ENCODE measurements at places on chromosomes 1 and 21.
A peak's percentile ranks its signal among the peaks of the same experiment; 100 is the strongest.

DNA sequence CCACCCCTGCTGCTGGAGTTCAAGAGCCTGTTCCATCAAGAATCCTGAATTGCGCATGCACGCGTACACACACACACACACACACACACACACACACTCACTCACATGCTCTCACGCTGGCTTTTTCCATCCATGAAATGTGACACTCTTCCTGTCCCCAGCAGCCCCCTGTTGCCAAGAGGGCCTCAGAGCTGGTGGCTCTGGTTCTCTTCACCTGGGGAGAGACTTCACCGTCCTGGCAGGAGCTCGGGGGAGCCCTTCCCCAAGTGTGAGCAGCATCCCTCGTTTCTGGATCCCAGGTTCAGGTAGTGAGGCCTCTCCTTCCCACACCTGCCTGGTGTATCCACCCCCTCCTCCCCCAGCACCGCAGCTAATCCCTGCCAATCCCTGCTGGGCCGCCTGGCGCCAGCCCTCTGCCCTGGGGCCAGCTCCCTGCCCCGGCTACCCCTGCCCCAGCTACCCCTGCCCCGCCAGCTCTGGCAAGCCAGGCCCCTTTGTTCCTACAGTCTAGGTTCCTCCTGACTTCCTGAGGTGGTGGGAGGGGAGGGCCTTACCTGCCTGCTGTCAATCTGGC is 9.9 kb downstream of the PLOD1 start:
- DNase-seq: no peak

DNA sequence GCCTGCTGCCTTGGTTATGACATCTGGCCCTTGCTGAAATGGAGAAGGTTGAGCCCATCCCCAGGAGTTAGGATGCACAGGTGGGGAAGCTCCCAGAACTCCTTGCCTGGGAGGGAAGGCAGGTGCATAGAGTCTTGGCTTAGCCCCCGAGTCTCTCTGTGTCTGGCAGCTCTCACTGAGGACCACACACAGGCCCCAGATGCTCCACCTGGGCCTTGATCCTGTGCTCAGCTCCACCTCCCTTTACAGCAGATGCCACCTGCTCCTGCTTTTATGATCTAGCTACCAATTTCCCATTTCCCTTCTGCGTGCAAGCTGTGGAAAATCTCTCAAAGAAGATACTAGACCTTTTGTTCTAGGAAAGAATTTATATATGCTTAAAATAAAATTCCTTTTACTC is 28.8 kb upstream of the KCNJ6 start:
- no peak for DNase-seq

GRCh38 chr1:66642992-66643391 is 109.0 kb downstream of the SGIP1 start:
- DNase-seq: no peak

- no peak for DNase-seq
Observed at GRCh38 chr21:32413697-32414578, 1.4 kb downstream of the EVA1C start.

DNA sequence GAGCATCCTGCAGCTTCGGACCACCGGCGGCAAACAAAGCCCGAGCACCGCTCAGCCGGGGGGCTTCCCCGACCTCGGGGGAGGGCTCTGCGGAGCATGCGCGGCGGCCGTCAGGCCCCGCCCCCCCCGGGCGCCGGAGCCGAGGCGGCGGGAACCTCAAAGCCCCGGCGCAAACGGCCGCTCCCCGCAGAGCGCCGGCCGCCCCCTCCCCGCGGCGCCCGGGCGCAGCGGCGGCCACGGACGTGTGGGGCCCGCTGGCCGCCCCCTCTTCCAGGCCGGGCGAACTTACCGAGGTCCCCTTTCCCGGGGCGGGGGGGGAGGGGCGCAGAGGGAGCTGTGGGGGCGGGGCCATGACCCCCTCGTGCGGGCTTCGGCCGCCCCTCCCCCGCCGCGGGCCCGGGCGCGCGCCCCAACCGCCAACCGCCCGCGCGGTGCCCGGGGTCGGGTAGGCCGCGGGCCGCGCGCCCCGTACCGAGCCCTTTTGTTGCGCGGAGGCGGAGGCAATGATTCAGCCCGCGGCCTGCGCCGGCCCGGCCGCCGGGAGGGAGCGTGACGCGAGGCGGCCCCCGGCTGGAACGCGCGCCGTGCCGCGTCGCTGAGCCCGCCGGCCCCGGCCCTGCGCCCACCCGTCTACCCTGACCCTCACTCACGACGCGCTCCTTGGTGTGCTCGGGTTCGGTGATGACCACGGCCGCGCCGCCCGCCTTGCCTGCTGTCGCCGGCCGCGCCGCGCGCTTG is 1.7 kb downstream of the RCC2 start:
- peak; percentile 56 for DNase-seq

- DNase-seq: no peak
Observed at GRCh38 chr1:190881064-190881463, 403.4 kb upstream of the BRINP3 start.

GRCh38 chr1:176987016-176987415 is 177.5 kb downstream of the ASTN1 start:
- DNase-seq: no peak

GRCh38 chr1:197618061-197618460 is 157.2 kb downstream of the DENND1B start:
- no peak for DNase-seq

DNA sequence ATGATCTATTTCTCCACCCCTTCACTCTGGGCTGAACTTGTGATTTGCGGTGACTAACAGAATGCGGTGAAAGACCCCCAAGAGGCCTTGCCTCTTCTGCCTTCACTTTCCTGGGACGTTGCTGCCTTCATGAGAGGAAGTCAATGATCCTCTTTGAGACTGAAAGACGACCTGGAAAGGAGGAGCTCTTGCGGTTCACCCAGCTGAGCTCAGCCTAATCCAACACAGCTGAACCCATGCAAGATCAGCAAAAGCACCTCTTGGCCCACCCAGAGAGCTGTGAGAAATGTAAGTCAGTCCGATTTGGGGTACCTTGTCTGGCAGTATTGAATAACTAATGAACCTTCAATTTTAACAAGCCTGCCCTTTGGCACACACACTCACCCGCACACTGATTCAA is 767.4 kb upstream of the TPTE start:
- no peak for DNase-seq

DNA sequence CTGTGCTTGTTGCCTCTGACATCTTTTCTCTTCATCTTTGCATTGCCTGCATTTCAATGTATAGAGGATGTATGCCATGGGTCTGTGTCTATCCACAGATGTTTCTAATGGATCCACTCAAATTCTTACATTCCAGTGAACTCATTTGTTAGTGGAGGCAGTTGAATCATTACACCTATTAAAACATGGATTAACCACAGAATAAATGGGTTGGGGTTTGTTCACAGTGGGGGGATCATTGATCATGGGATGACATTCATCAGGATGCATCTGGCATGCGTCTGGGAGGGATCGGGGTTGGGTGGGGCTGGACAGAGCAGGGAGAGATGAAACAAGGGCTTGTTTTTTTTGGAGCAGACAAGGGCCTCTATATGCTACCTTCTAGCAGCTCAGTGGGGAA is 182.5 kb downstream of the RHOU start:
- DNase-seq: no peak

- DNase-seq: no peak
Observed at GRCh38 chr1:110888049-110888448, 15.1 kb downstream of the CD53 start.

GRCh38 chr1:50968821-50969610 is 1.0 kb upstream of the CDKN2C start:
- peak; percentile 10 for DNase-seq

- DNase-seq: no peak
Observed at GRCh38 chr1:5906966-5907365, 85.3 kb downstream of the NPHP4 start.

DNA sequence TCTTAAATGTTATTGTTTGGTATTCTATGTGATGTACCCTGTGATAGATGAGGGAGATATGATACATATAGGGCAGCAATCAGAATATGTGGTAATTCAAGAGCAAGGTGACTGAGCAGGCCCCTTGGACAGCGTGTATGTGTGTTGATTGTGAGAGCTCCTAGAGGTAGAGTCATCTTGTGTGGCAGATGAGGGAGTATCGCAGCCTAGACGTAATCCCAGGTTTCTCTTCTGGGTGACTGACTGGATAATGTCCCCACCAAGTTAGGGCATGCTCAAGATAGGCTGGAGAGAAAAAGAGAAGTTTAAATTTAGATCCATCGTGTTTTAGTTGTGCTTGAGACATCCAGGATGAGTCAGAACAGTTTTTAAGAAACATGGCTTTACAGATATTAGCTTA is 185.3 kb downstream of the ZP4 start:
- no peak for DNase-seq
